ENCODE measurements at places on chromosomes 13 and 19.

DNA sequence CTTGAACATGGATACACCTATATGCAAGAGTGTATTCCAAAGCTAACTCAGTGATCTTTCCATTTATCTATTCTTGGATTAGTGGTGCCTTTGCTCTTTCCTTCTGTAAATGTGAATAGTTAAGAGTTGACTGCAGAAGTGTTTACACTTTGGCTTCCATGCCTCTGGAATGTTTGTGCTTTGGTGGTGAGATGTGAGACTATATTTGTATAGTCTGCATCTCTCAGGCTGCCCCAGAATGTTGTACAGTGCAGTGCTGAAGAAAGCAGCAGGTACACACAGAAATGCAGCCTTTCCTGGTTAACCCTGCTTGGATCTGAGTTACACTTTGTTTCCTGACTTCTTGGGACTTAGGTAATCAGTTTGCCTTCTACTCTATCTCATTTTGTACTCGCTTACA lies 90.2 kb downstream of the DNAJC15 start:
- no peak for DNase-seq

DNA sequence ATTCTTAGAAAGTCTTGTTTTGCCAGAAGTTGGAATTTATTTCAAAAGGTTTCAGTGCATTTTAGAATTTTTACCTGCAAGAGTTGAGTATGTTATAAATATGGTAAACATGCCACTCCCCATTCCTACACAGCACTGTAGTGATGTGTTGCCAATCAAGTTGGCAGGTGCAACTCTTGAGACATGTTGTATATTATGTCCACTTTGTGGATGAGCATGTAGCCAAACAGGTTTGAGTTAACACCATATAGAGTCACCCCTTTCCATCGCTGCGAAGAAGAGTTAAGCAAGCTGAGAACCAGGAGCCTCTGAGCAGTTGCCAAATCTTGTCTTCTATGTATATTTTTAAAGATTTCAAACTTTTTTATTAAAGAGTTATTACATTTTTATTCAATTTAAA lies 359.8 kb downstream of the LMO7 start:
- DNase-seq, result no peak

DNA sequence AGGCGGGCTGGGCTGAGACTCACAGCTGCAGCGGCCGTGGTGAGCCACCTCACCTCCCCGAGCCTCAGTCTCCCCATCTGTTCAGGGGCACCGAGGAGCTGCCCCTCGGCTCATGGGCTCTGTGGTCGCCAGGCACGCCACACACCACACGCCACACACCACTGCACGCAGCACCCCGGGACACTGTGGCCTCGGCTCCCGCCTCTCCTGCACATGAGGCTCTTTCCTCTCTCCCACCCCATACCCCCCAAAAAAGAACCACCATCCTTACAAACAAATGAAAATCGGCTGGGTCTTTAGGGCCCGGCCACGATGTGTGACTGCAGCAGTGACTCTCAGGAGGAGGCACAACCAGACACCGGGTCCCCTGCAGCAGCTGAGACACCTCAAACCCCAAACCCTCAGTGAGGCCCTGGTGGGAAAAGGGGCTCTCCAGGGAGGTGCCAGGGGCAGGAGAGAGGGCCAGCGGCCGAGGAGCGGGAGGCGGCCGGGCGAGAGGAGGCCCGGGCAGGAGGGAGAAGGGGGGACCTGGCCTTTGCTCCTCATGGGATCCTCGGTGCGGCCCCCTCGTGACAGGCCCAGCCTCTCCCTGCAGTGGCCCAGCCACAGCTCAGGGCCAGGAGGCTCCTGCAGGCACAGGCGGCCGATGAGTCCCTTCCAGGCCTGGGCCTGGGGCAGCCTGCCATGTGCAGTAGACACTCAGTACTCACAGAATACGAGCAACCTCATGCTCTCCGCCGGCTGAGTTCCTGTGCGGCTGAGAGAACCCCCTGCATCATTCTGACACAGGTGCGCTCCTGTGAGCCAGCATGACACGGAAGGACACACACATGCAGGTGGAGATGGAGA lies 66.3 kb downstream of the RASA3 start:
- no peak for DNase-seq

DNA sequence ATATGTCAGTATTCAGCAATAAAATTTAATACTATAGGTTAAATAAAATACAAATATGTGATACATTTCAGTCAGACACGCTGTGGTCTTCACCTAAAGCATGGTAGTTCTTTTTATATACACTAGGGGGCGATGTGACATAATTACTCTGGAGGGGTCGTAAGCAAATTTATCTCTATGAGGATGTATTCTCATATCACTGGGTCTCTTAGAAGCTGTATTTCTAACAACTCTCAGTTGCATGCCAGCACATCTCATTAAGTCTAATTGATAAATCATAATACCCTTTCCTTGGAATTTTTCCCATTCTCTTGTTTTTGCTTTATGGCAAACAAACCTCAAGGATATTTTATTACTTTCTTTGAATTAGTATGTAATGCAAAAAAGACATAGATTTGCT lies 3.9 kb upstream of the PCDH17 start:
- DNase-seq, result peak; percentile 26

DNA sequence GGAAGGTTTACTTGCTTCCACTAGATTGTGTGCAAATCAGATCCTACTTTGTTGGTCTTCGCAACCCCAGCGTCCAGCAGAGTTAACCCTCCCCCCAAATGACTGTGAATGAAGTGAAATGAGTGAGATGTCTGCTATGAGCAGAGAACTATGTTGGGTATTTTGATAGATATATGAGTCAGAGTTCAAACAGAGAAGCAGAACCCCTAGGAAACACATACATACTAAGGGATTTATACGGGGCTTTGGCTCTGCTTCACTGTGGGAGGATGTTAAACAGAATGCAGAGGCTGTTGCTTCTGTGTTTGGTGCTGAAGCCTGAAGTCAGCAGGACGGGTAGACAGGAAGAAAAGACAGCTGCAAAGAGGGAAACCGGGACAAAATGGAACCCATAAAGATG lies 197.0 kb downstream of the MZT1 start:
- no peak for DNase-seq

GRCh38 chr13:91302111-91302510 lies 45.4 kb upstream of the MIR17HG start:
- no peak for DNase-seq

DNA sequence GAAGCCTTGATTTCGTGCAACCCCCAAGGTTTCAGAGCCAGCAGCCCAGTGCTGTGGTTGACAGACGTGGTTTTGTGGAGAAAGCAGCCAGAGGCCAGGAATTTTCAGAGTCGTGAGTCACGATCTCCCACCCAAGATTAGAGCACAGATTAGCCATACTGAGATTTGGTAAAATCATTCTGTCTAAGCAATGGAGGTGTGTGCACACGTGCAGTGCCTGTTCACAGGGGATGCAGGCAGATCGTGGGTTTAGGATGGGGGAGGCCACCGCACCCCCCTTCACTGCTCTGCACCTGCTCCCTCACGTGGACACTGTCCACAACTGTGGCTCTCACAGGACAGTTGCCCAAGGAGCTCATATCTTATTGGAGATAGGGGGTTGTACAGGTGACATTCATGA lies 46.6 kb upstream of the GPR183 start:
- no peak for DNase-seq

DNA sequence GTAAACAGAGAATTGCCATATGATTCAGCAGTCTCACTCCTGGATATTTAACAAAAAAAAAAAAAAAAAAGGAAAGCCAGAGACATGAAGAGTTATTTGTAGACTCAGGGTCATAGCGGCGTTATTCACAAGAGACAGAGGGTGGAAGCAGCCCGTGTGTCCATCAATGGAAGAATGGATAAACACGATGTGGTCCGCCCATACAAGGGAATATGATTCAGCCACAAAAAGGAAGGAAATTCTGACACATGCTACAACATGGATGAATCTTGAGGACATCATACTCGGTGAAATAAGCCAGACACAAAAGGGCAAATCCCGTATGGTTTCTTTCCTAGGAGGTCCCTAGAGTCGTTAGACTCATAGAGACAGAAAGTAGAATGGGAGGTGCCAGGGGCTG lies 14.8 kb downstream of the ACSBG2 start:
- no peak for DNase-seq

GRCh38 chr19:32862173-32862572 lies 7.4 kb downstream of the SLC7A9 start:
- no peak for DNase-seq

GRCh38 chr13:29905845-29906244 lies 55.4 kb upstream of the UBL3 start:
- DNase-seq, result no peak

- no peak for DNase-seq
Observed at GRCh38 chr13:99293178-99293577, 14.0 kb downstream of the GPR183 start.

DNA sequence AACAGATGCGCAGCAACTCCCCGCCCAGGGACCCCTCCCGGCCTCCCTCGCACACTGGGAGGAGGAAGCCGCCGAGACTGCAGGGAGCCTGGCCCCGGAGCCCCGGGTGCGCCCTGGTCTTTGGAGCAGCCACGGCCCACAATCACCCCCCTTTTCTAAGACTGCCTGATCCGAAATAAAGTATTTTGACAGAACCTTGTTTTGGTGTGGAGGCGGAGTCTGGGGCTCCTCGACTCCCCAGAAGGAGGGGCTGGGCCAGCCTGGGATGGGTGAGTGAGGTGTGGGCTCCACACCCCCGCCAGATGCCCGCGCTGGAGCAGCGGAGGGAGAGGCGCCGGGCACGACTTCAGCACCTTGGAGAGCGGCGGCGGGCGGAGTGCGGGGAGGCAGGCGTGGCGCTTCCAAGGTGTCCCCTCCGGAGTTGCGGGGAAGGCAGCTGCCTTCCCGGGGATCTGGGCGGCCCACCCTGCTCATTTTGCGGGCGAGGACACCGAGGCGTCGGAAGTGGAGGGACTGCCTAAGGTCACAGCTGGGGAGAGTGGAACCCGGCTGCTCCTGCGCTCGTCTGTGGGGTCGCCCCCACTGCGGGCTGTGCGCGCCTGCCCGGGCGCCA lies 9.4 kb downstream of the SIRT6 start:
- peak; percentile 57 for DNase-seq

- no peak for DNase-seq
Observed at GRCh38 chr13:91346850-91347201, 661 bp upstream of the MIR17HG start.

GRCh38 chr19:8023371-8023770 lies 17.9 kb upstream of the ELAVL1 start:
- no peak for DNase-seq

- DNase-seq, result no peak
Observed at GRCh38 chr19:792306-792885, 4.9 kb upstream of the PTBP1 start.

DNA sequence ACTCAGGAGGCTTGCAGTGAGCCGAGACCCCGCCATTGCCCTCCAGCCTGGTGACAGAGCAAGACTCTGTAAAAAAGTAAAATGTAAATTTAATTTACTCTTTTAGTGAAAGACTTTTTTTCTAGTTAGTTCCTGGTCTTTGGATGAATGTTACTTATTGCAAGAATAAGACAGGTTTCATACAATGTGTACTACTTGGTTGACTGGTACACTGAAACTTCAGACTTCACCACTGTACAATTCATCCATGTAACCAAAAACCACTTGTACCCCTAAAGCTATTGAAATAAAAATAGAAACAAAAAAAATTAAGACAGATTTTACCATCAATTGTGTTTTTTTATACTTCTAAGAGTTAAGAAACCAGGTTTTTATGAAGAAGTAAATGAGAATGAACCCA lies 35.5 kb downstream of the GPALPP1 start:
- no peak for DNase-seq
